Jurkat, Clone E6-1 (cell line): ENCODE measurements at places on chromosomes 1 and 21.

GRCh38 chr1:207366022-207366421 lies 44.5 kb downstream of the CD55 start:
- no peak for DNase-seq

DNA sequence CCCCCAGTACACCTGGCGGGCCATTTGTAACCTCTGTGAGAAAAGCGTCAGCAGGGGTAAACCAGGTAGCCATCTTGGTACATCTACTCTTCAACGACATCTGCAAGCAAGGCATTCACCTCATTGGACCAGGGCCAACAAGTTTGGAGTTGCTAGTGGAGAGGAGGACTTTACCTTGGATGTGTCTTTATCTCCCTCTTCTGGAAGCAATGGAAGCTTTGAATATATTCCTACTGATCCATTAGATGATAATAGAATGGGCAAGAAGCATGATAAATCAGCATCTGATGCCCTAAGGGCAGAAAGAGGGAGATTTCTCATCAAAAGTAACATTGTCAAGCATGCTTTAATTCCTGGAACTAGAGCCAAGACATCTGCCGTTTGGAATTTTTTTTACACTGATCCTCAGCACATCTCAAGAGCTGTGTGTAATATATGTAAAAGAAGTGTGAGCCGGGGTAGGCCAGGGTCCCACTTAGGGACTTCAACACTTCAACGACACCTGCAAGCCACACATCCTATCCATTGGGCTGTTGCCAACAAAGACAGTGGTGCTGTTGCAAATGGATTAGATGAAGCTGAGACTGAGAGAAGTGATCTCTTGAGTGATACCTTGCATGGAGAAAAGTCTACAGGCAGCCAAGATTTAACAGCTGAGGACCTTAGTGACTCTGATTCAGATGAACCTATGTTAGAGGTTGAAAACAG lies 2.7 kb downstream of the ZBED6 start:
- no peak for DNase-seq

DNA sequence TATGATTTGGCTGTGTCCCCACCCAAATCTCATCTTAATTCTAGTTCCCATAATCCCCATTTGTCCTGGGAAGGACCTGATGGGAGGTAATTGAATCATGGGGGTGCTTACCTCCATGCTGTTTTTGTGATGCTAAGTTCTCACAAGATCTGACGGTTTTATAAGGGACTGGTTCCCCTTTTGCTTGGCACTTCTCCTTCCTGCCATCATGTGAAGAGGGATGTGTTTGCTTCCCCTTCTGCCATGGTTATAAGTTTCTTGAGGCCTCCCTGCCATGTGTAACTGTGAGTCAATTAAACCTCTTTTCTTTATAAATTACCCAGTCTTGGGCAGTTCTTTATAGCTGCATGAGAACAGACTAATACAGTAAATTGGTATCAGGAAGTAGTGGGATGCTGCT lies 114.1 kb downstream of the ZNF648 start:
- no peak for DNase-seq

- peak; percentile 86 for DNase-seq
Observed at GRCh38 chr1:223308136-223308535, 55.8 kb downstream of the SUSD4 start.

GRCh38 chr1:96234299-96234698 lies 487.3 kb upstream of the PTBP2 start:
- no peak for DNase-seq

- DNase-seq, result no peak
Observed at GRCh38 chr1:244945109-244945671, 80.8 kb upstream of the HNRNPU start.

- DNase-seq, result no peak
Observed at GRCh38 chr1:65939636-65940035, 146.9 kb downstream of the PDE4B start.
